Nucleus accumbens (tissue), 56 donors: ENCODE measurements at places on chromosomes 3 and 15.

- no peak for DNase-seq
Observed at GRCh38 chr3:45795882-45796765, at the start of gene SLC6A20. SLC6A20 (minus strand) TSS chr3:45796536; CDS start chr3:45796419, 117 bp downstream.

GRCh38 chr3:31709005-31709404 lies 176.3 kb downstream of the STT3B start:
- DNase-seq: no peak

- no peak for DNase-seq
Observed at GRCh38 chr3:15321349-15321748, 11.0 kb downstream of the SH3BP5 start.

- no peak for DNase-seq
Observed at GRCh38 chr3:190877925-190878324, 15.4 kb upstream of the GMNC start.

GRCh38 chr15:78216276-78217104 lies 17.9 kb downstream of the ACSBG1 start:
- DNase-seq: no peak

DNA sequence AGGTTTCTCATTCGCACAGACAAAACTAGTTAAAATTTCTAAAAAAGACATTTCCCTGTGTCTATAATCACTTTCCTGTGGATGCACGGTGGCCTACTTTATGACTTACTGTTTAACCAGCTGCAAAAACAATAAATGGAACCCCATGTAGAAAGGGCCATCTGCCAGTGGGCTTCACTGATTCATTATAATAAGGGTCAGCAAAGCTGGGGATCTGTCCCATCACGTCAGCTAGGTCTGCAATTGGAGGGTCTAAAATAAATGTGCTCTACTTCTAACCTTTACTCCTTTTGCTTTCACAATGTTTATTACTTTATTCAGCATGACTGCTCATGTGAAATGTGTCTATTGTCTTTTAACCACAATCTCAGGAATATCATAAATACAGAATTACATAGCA lies 43.1 kb upstream of the NMD3 start:
- no peak for DNase-seq

DNA sequence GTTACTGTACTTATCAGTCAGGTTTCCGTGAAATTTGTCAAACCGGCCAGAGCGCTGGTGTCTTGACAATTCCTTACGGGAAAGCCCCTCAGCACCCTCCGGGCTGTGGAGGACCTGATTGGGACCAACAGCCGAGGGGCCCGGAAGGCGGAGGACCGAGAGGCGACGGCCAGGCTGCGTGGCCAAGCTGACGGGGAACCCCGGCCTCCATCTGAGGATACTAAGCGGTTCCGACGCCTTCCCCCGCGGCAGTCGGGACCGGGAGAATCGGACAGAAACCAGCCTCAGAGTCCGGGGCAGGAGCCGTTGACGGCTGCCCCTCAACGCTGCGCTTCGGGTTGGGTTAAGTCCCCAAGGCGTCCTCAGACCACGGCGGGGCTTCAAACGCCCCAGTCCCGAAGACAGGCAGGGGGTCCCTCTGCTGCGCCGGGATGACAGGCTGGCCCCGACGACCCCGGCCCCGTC lies 499 bp downstream of the ALDH1A2 start:
- no peak for DNase-seq

- DNase-seq: no peak
Observed at GRCh38 chr3:128458746-128459460, 7.8 kb downstream of the DNAJB8 start.

- no peak for DNase-seq
Observed at GRCh38 chr15:79086814-79087213, 3.8 kb downstream of the RASGRF1 start.

DNA sequence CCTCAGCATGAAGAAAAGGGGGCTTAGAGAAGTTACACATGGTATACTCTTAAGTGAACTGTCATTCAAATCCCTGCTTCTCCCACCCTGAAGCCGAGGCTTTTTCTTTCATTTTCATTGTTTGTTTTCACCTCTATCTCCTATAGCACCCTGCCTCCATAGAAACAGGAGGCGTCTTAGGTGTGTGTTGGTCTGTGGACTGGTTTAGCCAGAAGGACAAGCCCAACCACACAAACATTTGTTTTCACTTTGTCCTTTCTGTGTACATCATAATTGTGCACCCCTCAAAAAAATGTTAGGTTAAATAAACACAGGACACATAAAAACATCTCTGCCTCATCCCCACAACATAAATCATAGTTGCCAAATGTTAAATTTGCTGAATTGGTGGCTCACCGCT lies 73.3 kb upstream of the UBE2E2 start:
- DNase-seq: no peak

DNA sequence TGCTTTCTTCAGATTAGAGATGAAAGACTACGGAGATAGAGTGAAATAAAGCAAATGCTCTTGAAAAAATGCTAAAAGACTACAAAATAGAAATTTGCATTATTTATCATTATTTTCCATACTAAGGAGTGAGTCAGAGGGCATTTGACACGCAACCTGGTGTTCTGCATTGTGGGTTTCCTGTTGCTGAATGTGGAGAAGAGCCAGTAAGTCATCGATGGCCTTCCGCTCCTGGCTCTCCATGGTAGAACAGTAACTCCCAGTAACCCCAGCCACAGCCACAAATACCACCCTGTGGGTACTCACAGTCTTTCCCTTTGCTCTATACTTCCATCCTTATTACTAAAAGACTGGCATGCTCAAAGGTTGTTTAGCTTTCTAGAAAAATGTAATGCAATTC lies 61.5 kb downstream of the CGGBP1 start:
- DNase-seq: no peak

- no peak for DNase-seq
Observed at GRCh38 chr15:35437157-35437556, 108.8 kb downstream of the DPH6 start.

DNA sequence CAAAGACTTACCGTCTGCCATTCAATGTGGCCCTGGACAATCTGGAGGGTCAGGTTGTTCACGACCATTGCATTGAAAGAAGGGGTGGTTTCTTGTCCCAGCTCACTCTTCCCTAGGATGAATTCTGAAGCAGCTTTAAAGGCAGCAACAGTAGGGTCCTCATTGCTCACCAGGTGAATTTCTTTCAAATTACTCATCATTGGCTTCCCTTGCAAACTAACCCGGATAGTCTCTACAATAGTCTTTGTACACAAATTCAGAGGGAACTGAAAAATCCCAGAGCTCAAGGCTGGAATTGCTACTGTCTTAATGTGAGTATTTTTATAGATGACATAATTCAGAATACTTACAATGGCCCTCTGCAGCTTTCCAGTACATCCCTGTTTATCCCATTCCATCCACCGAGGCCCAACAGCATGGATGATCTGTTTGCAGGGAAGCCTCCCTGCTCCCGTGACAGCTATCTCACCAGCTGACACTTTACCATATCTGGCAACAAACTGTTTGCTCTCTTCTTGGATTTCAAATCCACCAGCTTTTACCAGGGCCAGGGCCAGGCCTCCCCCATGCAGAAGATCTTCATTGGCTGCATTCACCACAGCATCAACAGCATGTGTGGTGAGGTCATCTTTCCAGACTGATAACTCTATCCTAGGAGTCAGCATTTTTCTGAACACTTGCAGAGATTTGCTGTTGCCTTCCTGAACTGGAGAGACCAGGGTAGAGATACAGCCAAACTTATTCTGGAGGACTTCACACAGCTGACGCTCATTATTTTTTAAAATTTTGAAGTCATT lies 8.6 kb downstream of the PARP9 start:
- DNase-seq: no peak
